ENCODE measurements at places on chromosomes 7 and 10. TPM values are rescaled to one million over a fixed set of nuclear protein-coding genes. Genes with fewer than 3 reads are reported as not detected.

- no peak for DNase-seq
- H3K27ac ChIP-seq: no peak overlapping the region
- no peaks in the 10 kb centered on the region for H3K27me3 ChIP-seq
- H3K36me3 ChIP-seq: no peaks in the 10 kb centered on the region
- no peak overlapping the region for H3K4me3 ChIP-seq
These were observed 14.8 kb downstream of the COL13A1 start for GRCh38 chr10:69816521-69816920.

GRCh38 chr7:44127161-44127560, 3.8 kb upstream of the POLD2 start:
- no peak overlapping the region for H3K4me3 ChIP-seq
- H3K4me1 ChIP-seq: peaks cover 17% of the 10 kb centered on the region
- H3K27me3 ChIP-seq: no peaks in the 10 kb centered on the region
- H3K27ac ChIP-seq: no peak overlapping the region
- no peak for DNase-seq
- no peaks in the 10 kb centered on the region for H3K36me3 ChIP-seq

DNA sequence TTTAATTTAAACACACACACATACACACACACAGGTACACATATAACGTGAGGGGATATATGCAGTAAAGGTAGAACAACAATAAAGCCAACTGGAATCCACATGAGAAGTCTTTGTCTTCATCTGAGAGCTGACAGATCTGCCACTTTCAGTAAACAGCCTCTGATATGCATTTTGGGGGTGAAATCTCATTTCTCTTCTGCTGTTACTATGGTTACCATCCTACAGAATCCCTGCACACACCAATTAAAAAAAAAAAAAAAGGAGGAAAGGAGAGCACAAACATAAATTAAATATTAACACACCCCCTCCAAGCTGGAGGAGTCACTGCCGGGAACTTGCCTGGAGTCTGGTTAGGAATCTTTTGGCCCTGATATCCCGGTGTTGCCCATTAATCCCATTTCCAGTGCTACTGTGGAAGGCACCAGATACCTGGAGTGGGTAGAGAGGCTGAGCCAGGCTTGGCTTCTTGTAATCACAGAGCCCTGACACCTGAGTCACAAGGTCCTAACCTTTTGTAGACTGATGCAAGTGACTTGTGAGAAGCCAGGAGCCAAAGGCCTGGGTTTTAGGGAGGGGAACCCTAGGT, 169.1 kb downstream of the LHFPL3 start:
- no peaks in the 10 kb centered on the region for H3K27me3 ChIP-seq
- H3K4me3 ChIP-seq: no peak overlapping the region
- no peak for DNase-seq

- H3K4me1 ChIP-seq: no peaks in the 10 kb centered on the region
- H3K4me3 ChIP-seq: no peak overlapping the region
- H3K27me3 ChIP-seq: peaks cover 7% of the 10 kb centered on the region
- H3K27ac ChIP-seq: no peak overlapping the region
- DNase-seq: no peak
These were observed 82.7 kb downstream of the SPAG6 start for GRCh38 chr10:22427890-22428571.

DNA sequence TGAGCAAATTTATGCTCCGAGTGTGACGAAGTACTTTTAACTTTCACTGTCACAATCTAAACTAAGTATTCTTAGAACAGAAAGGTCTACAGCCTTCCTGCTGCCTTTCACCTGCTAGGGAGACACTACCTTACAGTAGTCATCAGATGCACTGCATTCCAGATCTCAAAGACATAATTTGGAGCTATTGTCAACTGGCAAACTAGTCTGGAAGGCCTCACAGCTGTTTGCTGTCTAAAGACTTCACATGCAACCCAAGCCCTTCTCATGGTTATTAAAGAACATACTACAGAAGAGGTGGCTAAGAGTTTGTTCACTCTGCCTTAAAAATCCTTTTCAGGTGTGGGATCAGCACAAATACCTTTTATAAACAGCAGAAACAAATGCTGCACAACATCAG, 91.8 kb upstream of the KCNIP2 start:
- no peak overlapping the region for H3K27ac ChIP-seq
- no peak overlapping the region for H3K4me3 ChIP-seq
- no peaks in the 10 kb centered on the region for H3K27me3 ChIP-seq
- H3K36me3 ChIP-seq: peaks cover 18% of the 10 kb centered on the region
- no peak for DNase-seq

DNA sequence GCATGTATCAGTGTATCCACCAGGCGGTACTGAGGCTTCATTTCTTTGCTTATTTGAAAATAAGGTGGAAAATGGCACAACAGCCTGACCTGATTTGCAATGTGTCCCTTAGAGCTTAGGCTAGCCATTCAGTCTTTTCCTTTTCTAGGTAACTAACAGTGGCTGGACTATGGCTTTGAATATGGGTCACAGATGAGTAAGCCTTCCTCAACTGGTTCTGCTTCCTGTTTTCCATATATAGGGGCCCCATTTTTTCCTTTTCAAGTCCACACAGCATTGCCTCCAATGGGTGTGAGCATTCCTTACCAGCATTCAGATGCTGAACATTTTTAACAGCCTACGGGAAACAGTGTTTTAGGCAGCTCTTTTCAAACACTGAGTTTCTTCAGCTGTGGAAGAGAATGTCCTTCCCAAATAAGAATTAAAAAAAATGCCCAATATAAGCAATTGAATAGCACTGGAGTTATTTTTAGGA, 3.9 kb upstream of the ITGB1 start:
- H3K4me3 ChIP-seq: no peak overlapping the region
- H3K27ac ChIP-seq: no peak overlapping the region
- H3K27me3 ChIP-seq: no peaks in the 10 kb centered on the region
- H3K4me1 ChIP-seq: peaks cover 13% of the 10 kb centered on the region
- H3K36me3 ChIP-seq: no peaks in the 10 kb centered on the region
- no peak for DNase-seq

DNA sequence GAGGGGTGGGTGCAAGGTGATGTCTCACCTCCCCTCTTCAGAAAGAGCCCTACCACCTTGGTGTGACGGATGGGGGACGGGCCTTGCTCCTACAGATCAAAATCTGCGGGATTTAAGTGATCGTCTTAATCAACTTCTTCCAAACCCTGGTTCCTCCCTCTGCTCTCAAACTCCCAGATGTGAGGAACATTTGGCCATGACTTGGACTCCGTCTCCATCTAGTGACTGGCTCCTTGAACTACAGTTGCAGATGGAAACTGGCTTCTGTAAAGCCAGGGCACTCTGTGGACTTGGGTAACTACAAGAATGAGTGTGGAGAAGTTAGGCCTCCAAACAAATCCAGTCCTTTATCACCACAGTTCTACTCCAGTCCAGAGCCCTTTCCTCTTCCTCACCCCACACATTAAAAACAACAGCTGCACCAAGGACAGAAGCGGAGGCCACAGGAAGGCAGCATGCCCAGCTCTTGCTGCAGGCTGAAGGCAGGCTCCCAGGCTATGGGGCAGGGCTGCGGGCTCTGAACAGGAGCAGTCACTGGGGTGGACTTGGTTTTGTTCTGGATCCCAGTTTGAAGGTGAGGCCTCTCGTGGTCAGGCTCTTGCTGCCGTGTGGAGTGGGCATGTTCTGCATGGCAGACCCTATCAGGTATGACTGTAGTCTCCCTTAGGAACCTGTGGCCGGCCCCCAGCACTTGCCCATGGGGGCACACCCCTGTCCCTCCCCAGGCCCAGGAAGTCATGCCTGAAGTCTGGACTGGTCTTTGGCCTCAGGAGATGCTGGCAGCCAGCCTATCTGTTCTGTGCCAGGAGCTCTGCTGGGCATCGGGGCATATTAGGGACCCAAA, 79.4 kb downstream of the VWC2 start:
- H3K4me3 ChIP-seq: no peak overlapping the region
- H3K4me1 ChIP-seq: no peaks in the 10 kb centered on the region
- no peak for DNase-seq
- H3K36me3 ChIP-seq: no peaks in the 10 kb centered on the region

DNA sequence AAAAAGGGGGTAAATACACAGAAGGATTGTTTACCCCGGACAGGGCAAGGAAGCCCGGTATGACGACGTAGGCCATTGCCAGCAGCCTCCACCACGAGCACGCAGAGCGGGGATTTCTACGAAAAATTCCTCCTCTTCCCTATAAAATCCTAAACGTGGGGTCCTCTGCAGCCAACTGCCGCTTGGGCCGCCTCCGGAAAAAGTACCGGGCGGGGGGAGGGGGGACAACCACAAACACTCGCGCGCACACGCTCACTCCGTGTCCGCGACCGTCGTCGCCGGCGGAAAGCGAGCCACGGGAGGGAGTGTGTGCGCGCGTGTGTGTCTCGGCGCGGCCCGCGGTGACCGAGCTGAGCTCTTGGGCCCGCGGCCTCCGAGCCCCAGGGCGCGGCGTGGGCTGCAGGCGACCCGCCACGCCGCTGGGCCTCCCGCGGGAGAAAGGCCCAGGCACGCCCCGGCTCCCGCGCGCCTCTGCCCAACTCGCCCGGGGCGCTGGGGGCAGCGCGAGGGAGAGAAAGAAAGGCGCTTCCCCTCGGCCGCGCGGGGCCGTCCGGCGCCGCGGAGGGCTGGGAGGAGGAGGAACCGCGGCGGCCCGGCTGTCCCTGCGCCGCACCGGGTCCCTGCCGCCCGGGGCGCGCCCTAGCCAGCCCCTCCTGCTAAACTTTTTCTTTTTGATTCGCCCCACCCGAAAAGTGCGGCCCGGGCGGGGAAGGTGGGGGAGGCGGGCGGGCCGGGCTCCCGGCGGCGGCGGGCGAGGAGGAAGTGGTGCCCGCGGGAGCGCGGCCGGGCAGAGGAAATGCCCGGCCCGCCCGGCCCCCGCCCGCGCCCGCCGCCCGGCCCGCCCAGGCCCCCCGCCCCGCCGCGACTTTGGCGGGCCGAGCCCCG, 1.5 kb downstream of the CTBP2 start:
- peaks cover 3% of the 10 kb centered on the region for H3K4me1 ChIP-seq
- no peak overlapping the region for H3K27ac ChIP-seq
- H3K4me3 ChIP-seq: peak overlapping the region; percentile 34
- no peaks in the 10 kb centered on the region for H3K36me3 ChIP-seq
- peaks cover 43% of the 10 kb centered on the region for H3K27me3 ChIP-seq
- peak; percentile 21 for DNase-seq

DNA sequence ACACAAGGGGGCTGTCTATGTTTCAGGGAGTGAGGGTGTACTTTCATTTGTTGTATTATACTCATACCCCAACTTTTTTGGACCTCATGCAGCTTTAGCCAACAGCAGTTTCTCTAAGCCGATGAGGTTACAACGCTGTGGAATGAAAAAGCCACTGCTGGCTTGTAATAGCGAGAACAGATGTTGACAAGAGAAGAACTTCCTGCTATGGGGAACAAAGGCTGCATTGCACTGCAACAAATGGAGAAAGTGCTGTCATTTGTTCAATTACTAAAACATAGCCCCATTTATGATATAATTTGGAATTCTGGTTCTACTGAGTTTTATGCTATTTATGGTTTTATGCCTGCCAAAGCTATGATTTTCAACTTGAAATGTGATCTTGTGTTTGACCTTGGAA, 104.2 kb upstream of the TMEM72 start:
- H3K36me3 ChIP-seq: no peaks in the 10 kb centered on the region
- no peaks in the 10 kb centered on the region for H3K27me3 ChIP-seq
- no peak overlapping the region for H3K27ac ChIP-seq

DNA sequence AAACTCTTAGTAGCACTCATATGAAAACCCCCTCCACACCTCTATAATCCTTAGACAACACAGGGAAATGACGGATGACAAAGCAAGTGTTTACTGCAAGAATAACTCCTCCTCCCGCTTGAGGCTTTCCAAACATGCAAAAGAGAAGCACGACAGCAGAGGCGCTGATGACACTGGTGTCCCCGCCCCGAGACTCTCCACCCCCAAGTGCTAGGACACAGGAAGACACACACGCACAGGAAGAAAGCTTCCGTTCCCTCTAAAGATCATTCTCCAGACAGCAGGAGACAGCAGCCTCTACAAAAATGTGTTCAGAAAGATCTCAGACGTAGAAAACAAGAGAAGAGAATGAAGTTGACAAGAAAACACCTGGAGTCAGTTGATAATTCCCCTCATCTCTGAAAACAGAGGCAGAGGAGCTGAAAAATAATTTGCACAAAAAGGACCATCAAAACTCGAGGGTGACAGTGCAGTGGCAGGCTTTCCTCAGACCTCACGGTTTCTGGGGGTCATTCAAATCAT, 90.2 kb downstream of the DLG5 start:
- peak overlapping the region; percentile 88 for H3K27ac ChIP-seq
- H3K36me3 ChIP-seq: no peaks in the 10 kb centered on the region
- no peaks in the 10 kb centered on the region for H3K27me3 ChIP-seq
- no peak overlapping the region for H3K4me3 ChIP-seq
- peak; percentile 75 for DNase-seq

- no peak for DNase-seq
- H3K36me3 ChIP-seq: no peaks in the 10 kb centered on the region
- no peak overlapping the region for H3K27ac ChIP-seq
- H3K4me3 ChIP-seq: no peak overlapping the region
These were observed 83.4 kb upstream of the IFRD1 start for GRCh38 chr7:112366886-112367285.

GRCh38 chr7:151869455-151869854, 7.5 kb downstream of the PRKAG2 start:
- no peak overlapping the region for H3K27ac ChIP-seq
- DNase-seq: no peak
- peaks cover 2% of the 10 kb centered on the region for H3K36me3 ChIP-seq
- no peaks in the 10 kb centered on the region for H3K27me3 ChIP-seq
- H3K4me3 ChIP-seq: no peak overlapping the region
- H3K4me1 ChIP-seq: peaks cover 18% of the 10 kb centered on the region

GRCh38 chr7:157837047-157837446, 500.2 kb downstream of the DNAJB6 start:
- no peaks in the 10 kb centered on the region for H3K4me1 ChIP-seq
- no peaks in the 10 kb centered on the region for H3K36me3 ChIP-seq
- H3K4me3 ChIP-seq: no peak overlapping the region
- no peaks in the 10 kb centered on the region for H3K27me3 ChIP-seq

DNA sequence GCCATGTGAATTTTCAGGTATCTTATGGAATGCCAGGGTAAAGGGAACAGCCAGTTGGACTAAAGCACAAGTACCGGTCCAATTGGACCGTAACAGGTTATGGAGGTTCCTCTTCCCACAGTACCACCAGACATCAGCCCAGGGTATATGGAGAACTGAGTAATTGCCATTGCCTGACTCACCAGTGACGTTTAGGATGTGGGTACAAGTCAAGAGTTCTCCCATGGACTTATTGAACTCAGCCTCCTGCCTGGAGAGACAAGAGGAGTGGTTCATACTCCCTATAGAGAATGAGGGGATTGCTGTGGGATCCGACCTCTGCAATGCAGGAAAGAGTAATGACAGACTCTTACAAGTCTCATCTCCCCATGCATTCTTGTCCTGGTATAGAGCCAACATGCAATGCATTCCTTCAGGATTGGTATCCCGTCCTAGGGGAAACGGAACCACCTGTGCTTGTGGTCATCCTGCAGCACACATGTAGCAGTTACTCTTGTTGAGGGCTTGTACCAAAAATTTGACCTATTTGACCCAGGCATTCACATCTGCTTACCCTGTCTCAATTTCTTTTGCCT, 30.7 kb upstream of the ELOVL3 start:
- DNase-seq: no peak
- H3K27me3 ChIP-seq: no peaks in the 10 kb centered on the region
- H3K36me3 ChIP-seq: no peaks in the 10 kb centered on the region
- H3K4me1 ChIP-seq: no peaks in the 10 kb centered on the region

The TMEM270 gene
- total RNA-seq: not detected

The FFAR4 gene
- total RNA-seq: not detected

The HTRA1 gene
- total RNA-seq: not detected

The TUBAL3 gene
- not detected for total RNA-seq

The SMKR1 gene
- total RNA-seq: 0.22 TPM

The NKX1-2 gene
- not detected for total RNA-seq

The SPDYE6 gene
- total RNA-seq: not detected

The PAXIP1 gene
- total RNA-seq: 6.7 TPM

The TAS2R4 gene
- total RNA-seq: 0.16 TPM

All from CD4-positive, alpha-beta T cell (primary cell).